ENCODE measurements at places on chromosomes 2 and 18.
A peak's percentile ranks its signal among the peaks of the same experiment; 100 is the strongest.

GRCh38 chr2:3046170-3046865 is 331.3 kb downstream of the EIPR1 start:
- H3K36me3 ChIP-seq: peaks cover 9% of the 10 kb centered on the region
- H3K27ac ChIP-seq: no peak overlapping the region
- no peak for DNase-seq
- H3K27me3 ChIP-seq: peaks cover 4% of the 10 kb centered on the region

DNA sequence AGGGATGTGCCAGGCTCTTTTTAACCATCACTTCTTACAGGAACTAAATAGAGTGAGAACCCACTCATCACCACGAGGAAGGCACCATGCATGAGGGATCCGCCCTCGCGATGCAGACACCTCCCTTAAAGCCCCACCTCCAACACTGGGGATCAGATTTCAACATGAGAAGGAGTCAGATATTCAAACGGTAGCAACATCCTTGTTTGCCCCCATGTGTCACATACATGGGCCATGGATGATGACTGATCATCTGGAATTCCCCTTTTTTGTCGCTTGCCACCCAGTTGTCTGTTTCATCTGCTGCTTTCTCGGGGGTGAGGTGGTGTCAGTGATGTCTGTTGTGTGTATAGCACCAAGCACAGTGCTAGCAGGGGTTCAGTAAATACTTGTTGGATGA is 57.9 kb downstream of the NCK2 start:
- peaks cover 4% of the 10 kb centered on the region for H3K36me3 ChIP-seq
- no peak overlapping the region for H3K4me3 ChIP-seq
- H3K27ac ChIP-seq: no peak overlapping the region
- DNase-seq: no peak
- H3K27me3 ChIP-seq: no peaks in the 10 kb centered on the region

GRCh38 chr18:37566479-37567060 is 972 bp upstream of the CELF4 start:
- no peak overlapping the region for H3K27ac ChIP-seq
- DNase-seq: no peak
- peaks cover 7% of the 10 kb centered on the region for H3K27me3 ChIP-seq
- H3K4me1 ChIP-seq: no peaks in the 10 kb centered on the region

DNA sequence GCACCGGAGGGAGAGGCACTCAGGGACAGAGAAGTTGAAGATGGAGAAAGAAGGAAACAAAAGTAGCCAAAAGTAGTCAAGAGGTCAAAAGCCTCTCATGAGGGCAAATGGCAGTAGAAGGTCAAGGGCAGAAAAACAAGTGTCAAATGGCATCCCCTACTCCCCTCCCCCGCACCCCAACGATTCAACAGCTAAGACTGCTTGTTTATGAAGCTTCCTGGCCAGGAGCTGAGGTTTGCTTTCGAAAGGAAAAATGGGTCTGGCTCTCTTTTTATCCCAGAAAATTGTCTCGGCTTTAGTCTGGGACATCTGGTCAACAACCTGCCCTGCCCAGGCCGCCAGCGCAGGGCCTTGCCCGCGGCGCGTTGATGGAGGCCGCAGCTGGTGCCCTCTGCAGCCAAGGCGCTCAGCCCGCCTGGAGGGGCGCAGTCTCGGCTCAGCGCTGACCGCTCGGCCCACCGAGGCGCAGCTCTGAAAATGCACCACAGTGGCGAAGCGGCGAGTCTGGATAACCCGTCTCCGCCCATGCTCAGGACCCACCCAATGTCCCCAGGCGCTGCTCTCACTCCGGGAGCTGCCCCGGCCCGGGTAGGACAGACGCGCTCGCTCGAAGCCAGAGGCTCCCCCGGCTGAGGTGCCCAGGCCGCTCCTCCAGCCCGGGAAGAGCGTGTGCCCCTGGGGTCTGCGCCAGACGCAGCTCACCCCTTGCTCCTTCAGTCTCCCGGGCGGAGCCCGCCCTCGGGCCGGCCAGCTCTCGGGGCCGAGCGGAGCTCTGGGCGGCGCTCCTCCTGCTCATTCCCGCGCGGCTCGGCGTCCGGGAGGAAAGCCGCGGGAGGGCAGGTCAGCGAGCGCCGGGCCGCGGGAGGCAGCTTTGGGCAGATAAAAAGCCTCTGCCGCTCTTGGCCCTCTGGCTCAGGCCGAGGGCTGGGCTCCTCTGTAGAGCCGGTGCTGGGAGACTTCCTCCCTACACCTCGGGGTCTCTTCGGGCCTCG is 1.8 kb upstream of the TBR1 start:
- H3K4me3 ChIP-seq: peak overlapping the region; percentile 47
- peaks cover 4% of the 10 kb centered on the region for H3K36me3 ChIP-seq
- no peak overlapping the region for H3K27ac ChIP-seq

DNA sequence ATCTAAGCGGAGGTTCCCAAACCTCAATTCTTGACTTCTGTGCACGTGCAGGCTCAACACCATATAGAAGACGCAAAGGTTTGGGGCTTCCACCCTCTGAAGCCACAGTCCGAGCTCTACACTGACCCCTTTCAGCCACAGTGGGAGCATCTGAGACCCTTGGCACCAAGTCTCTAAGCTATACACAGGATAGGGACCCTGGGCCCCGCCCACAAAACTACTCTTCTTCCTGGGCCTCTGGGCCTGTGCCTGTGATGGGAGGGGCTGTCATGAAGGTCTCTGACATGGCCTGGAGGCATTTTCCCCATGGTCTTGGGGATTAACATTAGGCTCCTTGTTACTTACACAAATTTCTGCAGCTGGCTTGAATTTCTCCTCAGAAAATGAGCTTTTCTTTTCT is 1374.1 kb upstream of the NXPH2 start:
- no peak for DNase-seq
- no peaks in the 10 kb centered on the region for H3K27me3 ChIP-seq
- no peaks in the 10 kb centered on the region for H3K4me1 ChIP-seq

GRCh38 chr2:105954891-105955290 is 210.2 kb downstream of the NCK2 start:
- H3K36me3 ChIP-seq: no peaks in the 10 kb centered on the region
- no peak overlapping the region for H3K4me3 ChIP-seq
- DNase-seq: no peak
- H3K4me1 ChIP-seq: peaks cover 16% of the 10 kb centered on the region
- no peaks in the 10 kb centered on the region for H3K27me3 ChIP-seq

GRCh38 chr2:64685430-64685829 is 31.7 kb upstream of the SERTAD2 start:
- no peak for DNase-seq
- no peak overlapping the region for H3K27ac ChIP-seq
- H3K27me3 ChIP-seq: no peaks in the 10 kb centered on the region
- H3K4me1 ChIP-seq: peaks cover 7% of the 10 kb centered on the region

DNA sequence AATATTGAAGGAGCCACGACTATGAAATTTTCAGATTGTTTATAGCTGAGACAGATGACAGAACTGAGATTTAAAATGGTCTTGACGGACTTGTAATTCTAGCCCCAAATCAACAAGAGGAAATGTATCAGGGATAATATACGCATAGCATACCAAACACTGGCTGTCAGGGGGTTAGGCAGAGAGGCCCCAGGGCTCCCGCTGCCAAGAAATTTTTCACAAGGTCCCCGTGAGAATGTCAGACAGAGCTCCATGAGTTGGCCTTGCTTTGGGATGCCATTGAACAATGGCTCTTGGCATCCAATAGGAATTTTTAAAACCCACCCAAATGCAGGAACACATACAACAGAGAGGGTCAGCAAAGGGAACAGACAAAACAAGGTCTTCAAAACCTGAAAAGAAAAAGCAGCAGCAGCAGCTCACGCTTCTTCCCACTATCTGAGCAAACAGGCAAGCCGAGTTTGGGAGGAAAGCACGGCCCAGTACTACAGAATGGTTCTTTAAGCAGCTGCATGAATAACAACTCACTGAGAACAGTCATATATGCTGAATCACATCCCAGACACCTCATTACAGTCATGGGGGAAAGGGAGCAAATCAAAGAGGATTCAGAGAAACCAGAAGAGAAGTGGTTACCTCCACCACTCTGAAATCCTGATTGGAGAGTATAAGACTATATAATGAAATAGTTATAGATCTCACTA is 445.6 kb downstream of the RND3 start:
- H3K27ac ChIP-seq: no peak overlapping the region
- no peaks in the 10 kb centered on the region for H3K36me3 ChIP-seq
- no peak for DNase-seq
- no peaks in the 10 kb centered on the region for H3K4me1 ChIP-seq

GRCh38 chr2:70553334-70553583 is 367 bp downstream of the TGFA start:
- no peaks in the 10 kb centered on the region for H3K4me1 ChIP-seq
- H3K36me3 ChIP-seq: no peaks in the 10 kb centered on the region
- H3K27me3 ChIP-seq: peaks cover 10% of the 10 kb centered on the region
- H3K4me3 ChIP-seq: peak overlapping the region; percentile 44
- DNase-seq: no peak
- H3K27ac ChIP-seq: no peak overlapping the region

GRCh38 chr2:168562971-168563370 is 106.9 kb downstream of the CERS6 start:
- no peak for DNase-seq
- no peak overlapping the region for H3K4me3 ChIP-seq
- H3K27ac ChIP-seq: no peak overlapping the region
- no peaks in the 10 kb centered on the region for H3K4me1 ChIP-seq
- peaks cover 12% of the 10 kb centered on the region for H3K36me3 ChIP-seq
